Panc1 (cell line): ENCODE measurements at places on chromosomes 1 and 21.
A peak's percentile ranks its signal among the peaks of the same experiment; 100 is the strongest.

DNA sequence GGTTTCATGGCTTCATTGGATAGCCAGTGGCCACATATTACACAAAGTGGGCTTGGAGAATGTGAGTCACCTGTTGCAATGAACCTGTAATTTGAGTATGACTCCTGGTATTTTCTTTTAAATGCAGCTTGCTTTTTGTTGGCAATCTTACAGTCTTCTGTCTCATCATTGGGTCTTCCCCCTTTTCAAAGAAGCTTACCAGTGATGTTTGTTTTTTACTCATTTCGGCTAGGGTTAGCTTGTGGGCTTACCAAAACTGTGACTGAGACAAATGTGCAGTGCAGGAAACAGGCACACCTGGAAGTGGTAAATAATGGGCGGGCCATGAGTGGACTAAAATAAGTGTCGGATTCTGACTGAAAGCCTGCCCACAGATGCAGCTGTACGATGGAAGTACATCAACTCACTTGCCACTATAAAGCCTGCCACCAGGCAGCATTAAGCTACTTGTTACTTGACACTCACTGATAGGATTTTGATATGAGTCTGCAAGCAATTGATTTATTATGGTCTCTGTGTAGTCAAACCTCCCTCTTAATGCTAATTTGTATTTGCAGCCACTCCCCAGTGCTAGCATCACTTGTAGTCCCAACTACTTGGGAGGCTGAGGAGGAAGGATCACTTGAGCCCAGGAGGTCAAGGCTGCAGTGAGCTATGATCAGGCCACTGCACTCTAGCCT lies 4.2 kb downstream of the HHAT start:
- no peak for DNase-seq

DNA sequence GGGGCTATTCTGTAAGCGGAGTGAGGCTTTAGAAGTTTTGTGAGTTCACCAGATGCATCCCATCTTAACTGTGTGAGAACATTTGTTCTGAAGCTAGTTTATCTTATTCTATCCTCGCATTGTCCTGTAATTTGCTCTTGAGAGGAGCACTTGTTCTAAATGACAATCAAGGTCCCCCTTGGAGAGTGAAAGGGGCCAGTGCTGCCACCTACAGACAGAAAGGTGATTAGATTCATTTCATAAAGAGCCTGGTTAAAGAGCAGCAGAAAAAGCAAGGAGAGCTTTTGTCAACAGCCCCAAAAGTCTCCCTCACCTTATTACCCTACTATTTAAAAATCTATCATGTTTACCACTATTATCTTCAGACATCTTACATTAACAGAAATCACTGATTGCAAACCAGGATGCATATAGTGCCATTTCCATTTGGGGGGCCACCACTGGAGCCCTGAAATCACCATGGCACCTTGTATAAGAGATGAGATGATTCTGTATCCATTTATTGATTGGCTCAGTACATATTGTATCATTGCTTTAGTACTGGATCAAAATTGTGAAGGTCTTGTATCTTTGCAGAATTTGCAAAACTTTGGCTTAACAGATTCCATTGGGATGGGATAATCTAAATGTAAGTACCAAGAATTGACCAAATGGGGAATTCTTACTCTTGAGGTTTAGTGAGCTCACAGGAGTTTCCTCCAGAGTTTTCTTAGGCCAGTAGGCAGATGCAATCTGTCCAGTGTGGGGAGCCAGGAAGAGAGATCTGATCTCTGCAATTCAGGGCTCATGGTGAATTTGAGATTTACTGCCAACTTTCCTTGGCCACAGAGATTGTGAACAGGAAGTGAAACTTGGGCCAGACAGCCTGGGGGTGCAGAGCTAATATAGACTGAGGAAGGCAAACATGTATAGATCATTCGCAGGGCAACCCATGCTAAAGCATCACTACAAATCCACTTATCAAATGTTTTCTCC lies 64.3 kb upstream of the TRABD2B start:
- peak; percentile 17 for DNase-seq

- DNase-seq = no peak
Observed at GRCh38 chr1:89953929-89954328, 41.0 kb upstream of the ZNF326 start.

GRCh38 chr1:179984942-179985341 lies 30.3 kb downstream of the CEP350 start:
- no peak for DNase-seq

DNA sequence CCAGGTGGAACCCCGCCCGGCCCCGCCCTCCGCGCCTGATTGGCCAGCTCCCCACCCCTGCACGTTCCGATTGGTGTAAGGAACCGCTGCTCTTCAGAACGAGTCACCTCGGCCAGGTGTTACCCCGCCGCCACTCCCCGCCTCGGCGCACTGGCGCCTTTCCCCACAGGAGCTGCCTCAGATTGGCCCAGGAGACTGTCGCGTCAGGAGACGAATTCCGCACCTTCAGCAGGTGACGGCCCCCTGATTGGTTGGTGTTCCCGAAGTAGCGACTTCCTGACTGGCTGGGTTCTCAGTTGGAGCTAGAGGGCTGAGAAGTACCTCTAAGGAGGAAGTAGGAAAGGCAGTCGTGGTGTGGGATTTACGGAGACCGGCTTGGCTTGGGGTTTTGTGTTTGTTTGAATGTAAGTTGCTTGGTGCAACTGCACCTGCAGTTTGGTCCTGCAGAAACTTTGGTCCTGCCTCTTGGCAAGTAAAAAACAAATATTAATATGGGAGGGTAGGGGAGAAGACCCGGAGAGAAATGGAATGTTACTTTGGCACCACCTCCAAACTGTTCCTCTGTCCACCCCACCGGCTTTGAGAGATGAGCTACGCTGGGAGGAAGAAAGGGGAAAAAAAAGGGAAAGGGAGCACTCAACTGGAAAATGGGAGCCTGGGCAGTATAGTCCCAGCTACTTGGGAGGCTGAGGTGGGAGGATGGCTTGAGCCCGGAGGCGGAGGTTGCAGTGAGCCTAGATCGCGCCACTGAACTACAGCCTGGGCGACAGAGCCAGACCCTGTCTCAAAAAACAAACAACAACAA lies 415 bp upstream of the F11R start:
- DNase-seq = no peak

DNA sequence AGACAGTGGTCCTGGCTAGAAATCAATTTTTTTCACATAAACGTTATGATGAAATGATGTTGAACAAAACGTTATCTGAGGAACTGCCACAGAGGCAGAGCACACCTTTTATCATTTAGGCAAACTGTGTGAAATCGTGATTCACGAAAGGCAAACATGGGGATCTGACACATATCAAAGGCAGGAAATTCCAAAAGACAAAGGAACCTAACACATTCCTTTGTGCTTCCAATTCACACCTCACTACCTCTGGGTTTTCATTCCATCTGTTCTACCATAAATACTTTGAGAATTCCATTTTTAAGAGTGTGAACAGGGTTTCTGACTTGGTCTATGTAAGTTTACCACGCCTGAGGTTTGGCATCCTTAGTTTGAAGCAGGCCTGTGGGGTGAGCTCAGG lies 119.5 kb upstream of the KRTAP19-8 start:
- DNase-seq = no peak

DNA sequence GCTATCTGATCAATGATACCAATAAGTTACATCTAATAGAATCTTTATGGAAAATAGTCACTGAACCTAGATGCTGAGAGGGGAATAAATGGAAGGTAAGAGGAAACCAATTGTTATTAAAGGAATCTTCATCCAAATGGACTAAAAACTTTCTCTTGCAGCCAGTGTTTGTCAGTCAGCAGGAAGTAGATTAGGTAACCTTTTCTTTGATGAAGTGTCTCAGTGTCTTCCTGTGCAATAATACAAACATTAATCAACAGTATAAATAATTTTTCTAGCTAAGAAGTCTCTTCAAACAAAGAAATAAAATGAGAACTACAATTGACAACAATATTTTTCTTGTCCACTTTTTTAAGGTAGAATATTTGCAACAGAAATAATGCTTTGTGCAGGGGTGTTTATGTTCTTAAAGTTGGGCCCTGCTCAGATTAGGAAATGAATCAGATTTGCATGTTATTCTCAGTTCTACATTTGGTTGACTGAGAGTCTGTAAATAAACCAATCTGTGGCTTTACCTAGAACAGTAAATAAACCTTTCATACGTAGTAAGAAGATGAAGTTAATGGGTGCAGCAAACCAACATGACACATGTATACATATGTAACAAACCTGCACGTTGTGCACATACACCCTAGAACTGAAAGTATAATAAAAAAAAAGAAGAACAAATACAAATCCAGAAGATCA lies 391.4 kb downstream of the MRPL39 start:
- DNase-seq = no peak

DNA sequence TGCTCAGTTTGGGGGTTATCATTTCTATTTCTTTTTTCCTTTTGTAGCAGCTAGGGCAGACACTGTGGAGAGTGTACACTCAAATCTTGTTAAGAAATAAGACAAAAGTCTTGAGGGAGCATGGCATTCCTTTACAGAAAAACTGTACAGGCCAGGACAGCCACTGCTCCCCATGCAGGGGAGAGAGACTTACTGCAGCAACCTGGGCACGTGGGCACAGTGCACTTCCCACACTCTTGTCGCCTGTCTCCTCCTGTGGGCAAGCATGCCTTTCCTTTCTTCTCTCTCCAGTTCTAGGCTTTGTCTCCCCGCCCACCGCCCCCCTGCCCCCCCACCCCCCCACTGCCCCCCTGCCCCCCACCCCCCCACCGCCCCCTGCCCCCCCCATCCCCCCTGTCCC lies 51.9 kb downstream of the PHC2 start:
- DNase-seq = no peak

DNA sequence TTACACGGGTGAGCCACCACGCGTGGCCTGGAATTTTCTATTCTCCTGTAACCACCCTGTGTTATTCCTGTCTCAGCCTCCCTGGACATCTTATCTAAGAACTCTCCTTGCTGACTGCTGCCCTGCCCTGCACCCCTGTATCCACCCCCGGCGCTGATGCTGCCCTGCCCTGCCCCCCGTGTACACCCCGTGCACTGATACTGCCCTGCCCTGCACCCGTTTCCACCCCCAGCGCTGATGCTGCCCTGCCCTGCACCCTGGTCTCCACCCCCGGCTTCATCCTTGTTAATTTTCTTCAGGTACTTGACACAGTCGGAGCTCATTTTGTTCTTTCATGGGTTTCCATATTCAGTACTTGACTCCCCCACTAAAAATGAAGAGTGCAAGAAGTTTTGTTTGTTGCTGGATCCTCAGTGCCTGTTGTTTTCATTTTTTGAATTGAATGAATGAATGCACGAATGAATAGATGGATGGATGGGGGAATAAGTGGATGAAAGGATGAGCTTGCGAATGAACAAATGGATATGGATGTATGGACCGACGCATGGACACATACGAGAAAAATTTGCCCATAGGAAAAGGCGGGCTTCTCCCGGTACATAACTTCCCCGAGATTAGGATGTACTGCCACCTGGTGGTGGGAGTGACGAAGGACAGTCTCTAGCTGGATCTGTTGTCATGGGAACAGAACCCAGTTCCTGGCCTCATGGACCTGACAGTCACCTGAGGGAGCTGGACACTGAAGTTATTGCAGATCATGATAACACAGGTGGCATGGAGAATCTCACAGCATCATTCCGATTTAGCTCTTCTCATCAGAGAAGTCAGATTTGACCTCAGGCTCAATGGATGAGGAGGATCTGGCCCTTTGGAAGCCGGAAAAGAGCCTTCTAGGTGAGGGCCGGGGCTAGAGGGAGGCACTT lies 14.9 kb downstream of the AADACL4 start:
- peak; percentile 71 for DNase-seq
